ENCODE measurements at places on chromosomes 3 and 15.

- DNase-seq: no peak
Observed at GRCh38 chr3:24316887-24317383, 177.7 kb downstream of the THRB start.

- no peak for DNase-seq
Observed at GRCh38 chr3:65112751-65113300, 425.0 kb upstream of the ADAMTS9 start.

GRCh38 chr15:101049282-101049681, 130.1 kb downstream of the LRRK1 start:
- peak; percentile 4 for DNase-seq

DNA sequence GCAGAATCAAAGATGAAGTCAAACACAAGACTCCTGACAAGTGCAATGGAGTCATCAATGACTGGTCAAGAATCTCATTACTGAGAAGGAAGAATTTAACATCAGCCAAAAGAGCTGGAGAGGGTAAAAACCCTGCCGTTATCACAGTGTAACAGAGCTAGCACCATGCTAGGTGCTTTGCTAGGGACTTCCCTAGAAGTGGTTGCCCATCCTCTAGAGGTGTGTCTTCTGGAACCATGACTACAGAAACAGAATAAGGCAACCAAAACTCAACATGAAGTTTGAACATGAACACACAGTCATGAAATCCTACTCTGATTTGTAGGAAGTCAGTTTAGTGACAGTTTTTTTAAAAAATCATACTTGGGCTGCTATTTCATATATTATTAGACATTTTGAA, 9.5 kb downstream of the ACAD11 start:
- DNase-seq: no peak

DNA sequence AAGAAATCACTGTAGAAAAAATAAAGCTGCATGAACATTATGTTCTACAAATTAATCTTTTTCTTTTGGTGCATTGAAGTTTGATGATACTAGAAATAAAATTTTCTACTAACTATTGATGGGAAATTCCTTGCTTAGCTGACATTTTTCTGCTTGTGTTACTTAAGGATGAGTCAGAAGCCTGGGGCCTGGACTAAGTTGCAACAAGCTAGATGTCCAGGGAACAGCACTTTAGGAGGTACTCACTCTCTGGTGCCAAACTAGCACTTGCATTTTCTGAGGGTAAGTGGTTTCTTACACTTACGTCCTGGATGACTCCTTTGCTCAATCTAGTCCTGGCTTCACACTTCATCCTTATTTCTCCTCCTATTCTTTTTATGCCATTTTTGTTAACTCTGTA, 945.1 kb downstream of the IGSF11 start:
- no peak for DNase-seq

DNA sequence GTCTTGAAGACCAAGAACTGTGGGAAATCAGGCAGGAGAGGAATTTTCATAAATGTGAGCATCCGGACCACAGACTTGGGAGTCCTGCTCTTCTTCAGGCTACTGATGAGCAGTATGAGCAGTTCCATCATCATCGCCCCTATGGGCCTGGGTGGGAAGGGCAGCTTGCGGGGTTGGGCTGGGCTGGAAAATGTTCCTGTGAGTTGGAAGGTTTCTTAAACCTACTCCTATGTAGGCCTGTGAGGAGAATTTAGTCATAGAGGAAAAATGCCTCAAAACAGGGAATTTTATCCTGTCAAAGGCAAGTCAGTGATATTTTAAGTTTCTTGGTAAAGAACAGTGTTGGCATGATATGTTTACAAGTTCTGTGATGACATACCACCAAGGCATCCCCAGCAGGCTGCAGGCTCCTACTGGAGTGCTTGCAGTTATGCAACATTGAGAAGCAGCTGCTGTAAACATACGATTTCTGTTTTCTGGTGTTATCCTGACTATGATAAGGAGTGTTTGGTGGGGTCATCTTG, 10.3 kb downstream of the MASP1 start:
- no peak for DNase-seq

- no peak for DNase-seq
Observed at GRCh38 chr15:68241088-68241935, 11.8 kb upstream of the CLN6 start.

DNA sequence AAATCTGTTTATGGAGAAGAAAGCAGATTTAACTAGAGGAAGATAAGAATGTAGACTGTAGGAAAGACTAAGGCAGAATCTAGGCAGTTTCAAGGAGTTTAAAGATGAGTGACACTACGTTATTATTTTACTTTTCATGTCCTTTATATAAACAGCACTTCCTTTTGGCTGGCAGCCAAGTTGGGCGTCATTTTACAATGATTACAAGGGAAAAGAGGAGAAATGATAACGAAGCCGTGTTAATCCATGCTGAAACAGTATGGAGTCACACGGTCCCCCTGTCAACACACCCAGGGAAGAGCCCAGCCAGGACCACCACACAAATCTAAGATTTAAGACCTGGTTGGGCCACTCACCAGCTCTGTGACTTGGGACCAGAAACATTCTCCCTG, 83.7 kb upstream of the NEO1 start:
- DNase-seq: no peak

DNA sequence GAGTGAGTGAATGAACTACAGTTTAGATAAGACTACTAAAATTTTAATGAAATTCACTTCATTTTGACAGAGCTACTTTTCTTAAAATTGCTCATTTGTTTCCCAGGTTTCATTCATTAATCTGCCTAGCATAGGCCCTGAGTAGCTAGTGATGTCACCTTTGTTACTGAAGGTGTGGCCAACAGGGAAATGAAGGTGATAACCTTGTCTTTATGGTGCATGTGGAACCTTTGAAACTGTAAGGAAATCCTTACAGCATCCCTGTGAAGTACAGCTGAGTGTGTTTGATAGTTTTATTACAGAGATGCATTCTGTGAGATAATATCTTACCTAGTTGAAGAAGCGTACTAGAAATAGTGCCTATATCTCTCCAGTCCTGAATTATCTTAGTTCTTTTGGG, 112.9 kb downstream of the AKAP13 start:
- no peak for DNase-seq

GRCh38 chr15:62788224-62788623, 254.3 kb upstream of the TPM1 start:
- no peak for DNase-seq

DNA sequence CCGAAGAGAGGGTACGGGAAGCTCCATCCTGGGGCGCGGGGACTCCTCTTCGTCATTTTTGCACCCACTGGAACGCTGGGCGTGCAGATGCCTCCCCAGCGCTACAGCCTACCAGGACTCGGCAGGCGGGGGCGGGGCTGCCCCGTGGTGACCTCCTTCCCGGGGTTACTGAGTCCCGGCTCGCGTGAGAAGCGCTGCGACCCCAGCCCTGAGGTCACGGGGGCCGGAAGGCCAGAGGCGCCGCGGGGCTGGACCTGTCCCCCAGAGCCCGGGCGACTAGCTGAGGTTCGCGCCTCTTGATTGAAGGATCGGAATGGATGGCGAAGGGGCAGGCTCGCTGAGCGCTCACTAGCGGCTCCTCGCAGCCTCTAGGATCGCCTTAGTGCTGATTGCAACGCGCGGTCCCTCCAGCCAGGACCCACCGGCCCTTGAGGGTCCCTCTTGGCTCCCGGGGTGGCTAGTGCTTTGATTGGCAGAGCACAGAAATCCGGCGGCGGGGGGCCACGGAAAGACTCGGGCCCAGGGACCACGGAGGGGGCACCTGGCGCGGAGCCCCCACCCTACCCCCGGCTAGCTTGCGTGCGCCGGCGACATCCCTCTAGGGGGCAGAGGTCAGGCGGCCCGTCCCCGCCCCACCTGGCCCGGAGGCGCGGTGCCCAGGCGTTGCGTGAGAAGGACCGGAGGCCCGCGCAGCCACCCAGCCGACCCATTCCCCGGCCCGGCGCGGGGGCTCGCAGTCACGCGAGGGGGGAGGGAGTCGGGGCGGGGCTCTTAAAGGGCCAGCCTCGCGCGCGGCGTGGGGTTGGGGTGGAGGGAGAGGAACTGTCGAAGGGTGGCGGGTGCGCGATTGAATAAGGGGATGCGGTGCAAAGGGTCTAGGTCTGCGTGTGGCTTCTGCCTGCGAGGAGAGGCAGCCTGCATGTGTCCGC, 781 bp upstream of the CYP1A1 start:
- DNase-seq: peak; percentile 37

GRCh38 chr3:33152363-33153360, 38.8 kb downstream of the CRTAP start:
- no peak for DNase-seq

- no peak for DNase-seq
Observed at GRCh38 chr15:99098991-99099390, 5.9 kb upstream of the SYNM start.
